NCI-H187 (cell line): ENCODE measurements at places on chromosomes 3 and 15.

DNA sequence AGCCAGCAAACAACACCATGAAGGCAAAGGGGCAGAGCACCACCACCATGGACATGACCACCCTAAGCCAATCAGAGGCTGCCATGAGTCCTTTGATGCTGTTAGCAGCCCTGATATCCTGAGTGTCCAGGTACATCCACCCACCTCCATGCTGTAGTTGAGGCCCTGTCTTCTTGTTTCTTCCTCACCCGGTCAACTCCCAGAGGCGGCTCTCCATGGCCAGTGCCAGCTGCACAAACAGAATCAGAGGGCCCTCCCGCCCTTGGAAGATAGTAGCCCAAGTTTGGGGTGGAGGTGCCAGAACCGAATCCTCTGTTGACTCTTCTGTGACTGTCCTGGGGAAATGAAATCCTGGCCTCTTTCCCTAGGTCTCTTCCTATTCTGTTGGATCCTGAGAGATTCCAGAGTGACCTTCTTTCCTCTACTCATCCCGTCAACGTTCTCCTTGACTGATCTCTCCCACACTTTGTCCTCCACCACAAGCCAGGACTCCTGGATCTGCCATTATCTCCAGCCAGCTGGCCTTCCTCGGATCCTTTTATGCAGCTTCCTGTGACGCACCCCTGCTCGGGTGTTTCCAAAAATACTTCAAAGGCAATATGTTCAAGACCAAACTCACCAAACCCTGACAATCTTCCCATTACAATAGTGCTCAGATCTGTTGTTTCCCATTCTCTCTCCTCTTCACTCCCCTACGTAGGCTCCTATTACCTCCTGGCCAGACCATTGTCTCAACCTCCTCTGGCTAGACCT, 45.4 kb upstream of the DLG1 start:
- DNase-seq: no peak

DNA sequence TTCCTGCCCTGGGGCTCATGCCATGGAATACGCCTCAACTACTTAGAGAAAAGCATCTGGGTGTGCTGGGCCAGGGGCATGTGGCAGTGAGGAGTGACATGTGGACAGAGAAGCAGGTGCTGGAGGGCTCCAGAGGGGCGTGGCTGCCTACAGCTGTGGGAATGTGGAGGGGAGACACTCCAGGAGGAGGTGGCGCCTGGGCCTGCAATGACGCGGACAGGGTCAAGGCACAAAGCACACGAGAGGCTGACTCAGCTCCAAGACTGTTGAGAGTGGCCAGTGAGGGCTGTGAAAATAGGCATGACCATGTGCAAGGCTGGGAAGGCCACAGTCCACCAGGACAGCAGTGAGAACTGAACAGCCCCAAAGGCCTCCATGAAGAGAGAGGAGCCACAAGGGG, 48.5 kb downstream of the PTH1R start:
- DNase-seq: no peak

DNA sequence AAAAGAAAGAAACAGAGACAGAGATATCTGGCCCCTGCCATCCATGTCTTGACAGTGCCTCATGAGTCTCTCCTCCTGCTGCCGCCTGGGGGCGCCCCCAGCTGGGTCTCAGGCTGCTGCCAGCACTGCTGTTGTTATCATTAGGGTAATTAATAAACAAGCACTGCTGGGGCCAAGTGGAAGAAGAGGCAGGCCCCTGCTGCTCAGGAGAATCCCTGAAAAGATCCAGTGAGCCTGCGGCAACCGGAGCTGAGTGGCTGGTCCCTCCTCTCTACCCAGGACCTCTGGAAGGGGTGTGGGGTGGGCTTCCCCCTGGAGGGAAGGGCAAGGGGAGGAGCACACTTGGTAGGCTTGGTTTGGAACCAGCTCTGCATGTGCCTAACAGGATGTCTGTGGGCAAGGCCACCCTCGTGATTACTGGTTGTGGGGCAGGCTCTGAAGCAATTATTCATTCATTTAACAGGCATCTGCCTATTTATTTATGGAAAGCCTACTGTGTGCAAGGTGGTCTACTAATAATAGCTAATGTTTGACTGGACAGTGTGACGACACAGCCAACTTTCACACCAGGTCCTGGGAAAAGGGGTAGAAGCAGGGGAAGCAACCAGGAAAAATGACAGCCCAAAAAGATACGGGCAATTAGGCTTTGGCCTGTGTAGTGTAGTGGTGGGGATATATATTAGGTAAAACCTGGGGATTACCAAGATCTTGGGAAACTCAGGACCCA, 1.2 kb upstream of the TYRO3 start:
- DNase-seq: no peak

DNA sequence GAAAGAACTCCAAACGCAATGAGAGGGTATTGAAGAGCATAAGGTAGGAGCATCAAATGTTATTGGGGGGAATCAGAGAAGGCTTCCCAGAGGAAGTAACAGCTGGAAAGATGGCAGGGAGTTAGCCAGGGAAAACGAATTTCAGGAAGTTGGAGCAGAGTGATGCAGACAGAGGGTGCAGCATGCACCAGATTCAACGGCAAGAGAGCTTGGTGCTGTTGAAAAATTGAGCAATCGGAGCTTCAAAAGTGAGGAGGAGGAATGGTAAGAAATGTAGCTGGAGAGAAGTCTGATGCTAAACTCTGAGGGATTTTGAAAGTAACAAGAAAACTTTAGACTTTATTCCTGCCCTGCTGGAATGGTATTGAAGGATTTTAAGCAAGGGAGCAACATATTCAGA, 541.0 kb upstream of the LMCD1 start:
- DNase-seq: no peak

DNA sequence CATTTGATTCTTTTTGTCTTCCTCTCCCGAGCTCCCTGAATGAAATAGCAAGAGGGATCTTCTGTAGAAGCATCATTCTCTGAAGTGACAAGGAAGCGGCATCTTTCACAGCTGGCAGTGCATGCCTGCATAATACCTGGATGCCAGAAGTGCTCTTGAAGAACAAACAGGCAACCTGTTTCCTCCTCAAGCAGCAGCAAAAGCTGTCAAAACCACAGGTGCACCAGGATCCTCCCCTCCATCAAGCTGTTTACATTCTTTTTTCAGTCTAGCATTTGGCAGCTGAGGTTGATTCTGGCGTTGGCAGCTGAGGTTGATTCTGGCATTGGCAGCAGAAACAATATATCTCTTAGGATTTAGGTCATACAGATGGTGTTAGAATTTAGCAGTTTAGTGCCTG, 979.0 kb downstream of the TUSC7 start:
- peak; percentile 35 for DNase-seq

DNA sequence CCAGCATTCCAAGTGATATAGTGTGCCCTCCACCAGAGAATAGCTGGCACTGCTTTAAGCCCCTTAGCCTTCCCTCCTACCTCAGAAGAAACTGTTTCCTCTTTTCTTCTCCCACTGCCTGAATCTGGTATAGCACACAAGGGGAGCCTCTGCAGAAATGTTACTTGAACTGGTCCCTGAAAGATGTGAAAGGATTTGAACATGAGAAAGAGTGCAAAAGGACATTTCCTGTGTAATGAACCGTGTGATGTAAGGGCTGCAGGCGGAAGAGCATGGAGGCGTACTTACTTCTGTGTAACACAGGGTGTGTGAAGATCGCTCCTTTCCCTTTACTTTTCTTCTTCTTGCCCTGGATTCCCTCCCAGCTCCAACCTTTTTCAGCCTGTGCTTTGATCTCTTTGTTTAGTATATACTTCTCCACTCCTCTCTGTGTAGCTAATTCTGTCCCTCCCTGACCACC, 8.4 kb downstream of the TMOD3 start:
- no peak for DNase-seq

GRCh38 chr3:161266731-161267150, 45.6 kb downstream of the NMD3 start:
- no peak for DNase-seq

GRCh38 chr3:4474683-4475490, 7.8 kb upstream of the SUMF1 start:
- no peak for DNase-seq

DNA sequence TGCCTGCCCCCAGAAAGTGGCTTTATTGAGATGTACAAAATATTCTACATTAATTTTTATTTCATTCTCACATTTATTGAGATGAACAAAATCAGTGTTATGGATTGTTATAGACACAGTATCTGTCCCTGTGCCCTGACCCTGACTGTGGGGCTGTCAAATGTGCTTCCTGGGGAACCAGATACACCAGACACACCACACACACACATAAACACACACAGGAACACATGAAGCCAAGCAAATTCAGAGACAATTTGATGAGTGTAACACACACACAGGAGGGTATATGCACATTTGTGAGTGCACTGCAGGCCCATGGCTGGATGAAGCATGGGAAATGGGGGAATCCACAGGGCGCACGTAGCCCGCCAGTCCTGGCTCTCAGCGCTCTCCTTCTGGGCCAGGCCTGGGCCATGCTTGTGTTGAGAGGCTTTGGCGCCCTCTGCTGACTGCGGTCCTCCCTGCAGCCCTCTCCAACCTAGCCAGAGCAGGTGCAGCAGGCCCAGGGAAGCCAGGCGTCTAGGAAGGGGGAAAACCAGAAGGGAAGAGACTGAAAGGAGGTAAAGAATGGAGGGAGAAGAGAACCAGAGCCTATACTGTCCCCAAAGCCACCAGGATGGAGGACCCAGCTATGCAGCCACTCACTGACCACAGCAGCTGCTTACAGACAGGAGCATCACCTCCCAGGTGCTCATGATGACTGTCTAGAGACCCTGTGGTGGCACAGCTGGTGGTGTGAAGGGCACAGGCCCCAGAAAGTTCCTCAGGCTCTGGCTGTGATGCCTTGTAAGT, 18.0 kb upstream of the LOXL1 start:
- DNase-seq: peak; percentile 18

- DNase-seq: no peak
These were observed 47.9 kb downstream of the PIK3CB start for GRCh38 chr3:138786788-138787271.

GRCh38 chr3:59913645-59914044, 863.8 kb upstream of the CFAP20DC start:
- no peak for DNase-seq

DNA sequence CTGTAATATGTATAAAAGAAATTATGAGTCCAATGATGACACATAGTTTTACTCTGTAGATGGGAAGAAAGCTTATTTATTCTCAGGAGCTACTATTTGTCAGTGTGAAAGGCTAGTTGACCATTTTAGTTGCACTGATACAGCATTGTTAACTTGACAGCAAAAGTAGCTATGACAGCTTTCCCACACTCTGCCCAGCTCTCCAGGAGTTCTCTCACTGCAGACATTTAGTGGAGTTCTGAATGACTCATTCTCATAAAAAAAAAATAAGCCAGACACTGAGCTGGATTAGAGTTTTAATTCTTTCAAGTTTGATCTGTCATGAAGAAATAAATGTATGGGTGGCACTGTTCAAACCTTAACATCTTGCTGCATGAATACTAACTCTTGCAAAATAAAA, 77.2 kb upstream of the CFAP20DC start:
- no peak for DNase-seq

DNA sequence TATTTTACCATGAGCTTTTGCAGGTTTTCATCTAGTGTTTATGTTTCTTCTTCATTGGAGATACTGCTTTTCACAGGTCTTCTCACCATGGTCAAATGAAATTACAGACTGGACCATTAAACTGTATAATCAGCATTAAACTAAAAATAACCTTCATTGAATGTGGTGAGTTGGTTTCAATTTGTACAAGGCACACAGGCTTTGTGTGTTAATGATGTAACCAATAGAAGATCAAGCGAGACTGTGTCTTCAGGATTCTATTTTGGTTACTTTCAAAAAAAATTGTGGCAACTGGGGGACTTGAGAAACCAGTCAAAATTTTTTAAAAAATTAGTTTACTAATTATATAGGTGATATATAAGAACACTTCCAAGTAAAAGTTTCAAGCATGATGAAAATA, 54.3 kb upstream of the GCSAM start:
- no peak for DNase-seq

DNA sequence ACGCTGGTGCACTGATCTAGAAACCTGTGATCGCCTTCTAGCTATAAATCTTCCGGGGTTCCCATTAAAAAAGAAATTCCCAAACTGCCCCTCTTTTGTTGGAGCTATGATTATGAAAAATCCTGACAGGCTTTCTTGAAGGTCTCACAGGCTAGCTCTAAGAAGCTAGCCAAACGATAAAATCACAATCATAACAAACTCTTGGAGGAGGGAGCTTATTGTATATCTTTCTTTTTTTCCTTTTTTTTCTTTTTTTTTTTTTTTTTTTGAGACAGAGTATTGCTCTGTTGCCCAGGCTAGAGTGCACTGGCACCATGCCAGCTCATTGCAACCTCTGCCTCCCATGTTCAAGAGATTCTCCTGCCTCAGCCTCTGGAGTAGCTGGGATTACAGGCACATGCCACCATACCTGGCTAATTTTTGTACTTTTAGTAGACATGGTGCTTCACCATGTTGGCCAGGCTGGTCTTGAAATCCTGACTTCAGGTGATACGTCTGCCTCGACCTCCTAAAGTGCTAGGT, 72.0 kb downstream of the MYO1E start:
- no peak for DNase-seq

- no peak for DNase-seq
These were observed 54.1 kb upstream of the TFRC start for GRCh38 chr3:196135693-196136639.

DNA sequence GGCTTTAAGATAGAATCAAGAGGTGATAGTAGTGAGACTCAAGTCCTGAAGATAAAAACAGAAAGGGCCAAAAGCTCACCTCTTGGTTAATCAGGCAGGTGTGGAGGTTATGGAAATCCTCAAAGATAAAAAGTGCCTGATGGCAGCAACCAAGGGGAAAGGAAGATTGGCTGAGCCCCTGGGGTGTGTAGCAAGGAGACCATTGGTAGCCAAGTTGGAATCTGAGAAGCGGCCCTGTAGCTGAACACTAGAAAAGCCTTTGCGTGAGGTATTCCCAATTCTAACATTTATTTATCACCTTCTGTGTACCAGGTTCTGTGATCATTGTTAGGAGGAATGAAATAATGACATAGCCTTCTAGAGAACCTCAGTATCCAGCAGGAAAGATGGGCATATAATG, 98.9 kb downstream of the ZNF609 start:
- no peak for DNase-seq

DNA sequence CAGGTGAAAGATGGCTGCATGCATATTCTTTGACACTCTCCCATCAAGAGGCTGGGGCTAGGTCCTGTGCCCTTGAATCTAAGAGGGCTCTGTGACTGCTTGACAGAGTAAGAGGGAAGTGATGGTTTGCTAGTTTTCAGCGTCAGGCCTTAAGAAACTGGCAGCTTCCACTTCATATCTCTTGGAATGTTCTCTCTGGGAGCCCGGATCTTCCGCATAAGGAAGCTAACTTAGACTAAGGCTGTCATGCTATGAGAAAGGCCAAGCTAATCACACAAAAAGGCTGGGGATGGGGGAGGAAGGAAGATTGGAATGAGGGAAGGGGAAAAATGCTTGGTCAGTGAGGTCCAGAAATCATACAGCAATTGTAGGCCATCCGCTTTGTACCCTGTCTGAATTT, 50.0 kb downstream of the MB21D2 start:
- DNase-seq: no peak

- DNase-seq: no peak
These were observed 117.0 kb upstream of the TSPAN3 start for GRCh38 chr15:77187751-77188464.

- no peak for DNase-seq
These were observed 6.5 kb downstream of the EPHB3 start for GRCh38 chr3:184567946-184568559.

- DNase-seq: no peak
These were observed 223.0 kb upstream of the MCTP2 start for GRCh38 chr15:94008104-94009074.

- DNase-seq: no peak
These were observed 84.6 kb downstream of the DGKG start for GRCh38 chr3:186277268-186277909.
